ENCODE measurements at places on chromosomes 3 and 15.

- DNase-seq, result no peak
Observed at GRCh38 chr15:65344914-65345275, 32.9 kb downstream of the IGDCC3 start.

DNA sequence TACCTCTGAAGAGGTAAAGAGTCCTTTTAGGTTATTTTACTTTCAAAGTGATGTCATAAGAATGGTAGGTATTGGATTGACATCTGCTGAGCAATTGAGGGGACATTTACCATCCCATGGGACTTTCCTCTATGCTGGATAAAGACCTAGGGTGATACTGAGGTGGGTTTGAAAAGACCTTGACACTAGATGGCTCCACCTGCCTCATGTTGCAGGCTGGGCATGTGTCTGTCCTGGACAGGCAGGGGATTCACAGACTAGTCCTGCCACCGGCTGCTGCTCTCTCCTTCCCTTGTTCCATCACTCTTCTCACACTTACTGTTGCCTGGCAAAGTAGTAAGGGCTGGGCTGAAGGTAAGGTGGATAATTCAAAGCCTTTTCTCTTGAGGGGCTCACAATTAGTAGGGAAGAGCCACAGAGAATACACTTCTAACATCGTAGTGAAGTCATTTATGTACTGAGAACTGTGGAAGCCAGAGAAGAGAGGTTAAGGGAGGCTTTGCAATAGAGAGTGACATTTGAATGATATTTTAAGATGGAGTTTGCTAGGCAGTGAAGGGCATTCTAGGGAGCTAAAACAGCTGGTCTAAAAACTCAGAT lies 27.7 kb downstream of the TRAK1 start:
- peak; percentile 19 for DNase-seq

DNA sequence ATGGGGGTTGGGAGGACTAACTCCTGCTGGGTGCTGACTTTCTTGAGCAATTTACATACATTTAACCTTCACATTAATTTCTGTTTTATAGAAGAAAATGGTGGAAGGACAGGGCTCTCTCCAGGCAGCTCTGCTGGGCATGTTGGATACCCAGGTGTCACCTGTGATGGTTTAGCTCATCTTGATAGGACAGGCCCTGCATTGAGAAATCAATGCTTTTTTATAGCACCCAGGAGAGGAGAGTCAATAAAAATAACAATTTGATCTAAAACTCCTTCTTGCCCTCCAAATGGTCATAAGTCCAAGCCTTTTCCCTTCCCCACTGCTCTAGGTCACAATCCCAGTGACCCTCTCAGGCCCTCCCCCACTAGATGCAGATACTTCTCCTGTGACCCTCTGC lies 48.3 kb upstream of the RBP1 start:
- DNase-seq, result no peak

- no peak for DNase-seq
Observed at GRCh38 chr3:129001101-129001805, at the start of gene EFCC1. Gene EFCC1, plus strand, starts transcription at chr3:129001304. Its CDS starts 325 bp downstream, at chr3:129001629.

DNA sequence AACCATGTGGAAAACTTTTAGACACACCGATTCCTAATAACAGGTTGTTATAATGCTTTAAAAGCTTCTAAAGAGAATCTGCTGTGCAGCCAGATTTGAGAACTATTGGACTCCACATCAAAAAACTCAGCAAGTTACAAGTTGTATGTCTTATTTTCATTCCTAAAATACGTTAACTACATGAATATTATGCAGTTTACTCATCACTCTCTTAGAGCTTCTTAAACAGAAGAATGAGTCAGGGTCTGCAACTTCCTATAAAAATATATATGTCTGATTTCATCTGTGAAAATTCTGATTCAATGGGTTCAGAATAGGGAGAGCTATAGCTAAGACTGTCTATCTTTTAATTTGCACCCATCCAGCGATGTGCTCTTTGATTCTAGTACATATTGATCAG lies 244.2 kb upstream of the EPHA3 start:
- no peak for DNase-seq

- no peak for DNase-seq
Observed at GRCh38 chr3:113271189-113271588, 59.8 kb downstream of the BOC start.

GRCh38 chr15:68639926-68640600 lies 61.3 kb downstream of the CORO2B start:
- DNase-seq, result no peak

GRCh38 chr3:150745832-150746231 lies 17.1 kb downstream of the SIAH2 start:
- DNase-seq, result no peak

DNA sequence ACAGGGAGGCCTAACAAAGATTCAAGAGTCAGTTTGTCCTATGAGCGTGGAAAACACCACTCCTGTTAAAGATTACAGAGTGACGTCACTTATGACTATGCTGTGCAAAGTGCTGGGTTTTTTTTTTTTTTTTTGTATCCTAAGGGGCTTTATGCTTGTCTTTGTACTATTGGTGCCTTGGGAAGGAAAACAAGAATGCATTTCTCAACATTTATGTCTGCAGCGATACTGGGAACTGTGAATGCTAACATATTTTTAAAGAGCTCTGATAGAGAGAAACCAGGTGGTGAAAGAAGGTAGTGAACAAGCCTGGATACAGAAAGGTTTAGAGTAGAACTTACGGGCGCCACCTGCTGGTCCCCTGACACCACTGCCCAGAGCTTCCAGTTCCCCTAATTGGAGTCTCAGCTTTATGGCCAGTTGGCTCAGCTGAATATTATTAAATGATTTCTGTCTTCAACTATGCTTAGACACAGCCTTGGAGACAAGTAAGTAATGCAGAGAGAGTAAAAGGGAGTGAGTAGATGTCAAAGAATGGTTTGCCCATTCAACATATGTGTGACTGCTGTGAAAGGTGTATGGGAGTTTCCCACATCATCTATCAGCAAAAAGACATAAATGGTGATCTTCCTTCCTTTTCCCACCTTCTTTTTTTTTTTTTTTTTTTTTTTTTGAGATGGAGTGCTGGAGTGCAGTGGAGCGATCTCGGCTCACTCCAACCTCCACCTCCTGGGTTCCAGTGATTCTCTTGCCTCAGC lies 807.9 kb upstream of the CFAP20DC start:
- peak; percentile 75 for DNase-seq

- no peak for DNase-seq
Observed at GRCh38 chr15:60949039-60949977, 279.8 kb downstream of the RORA start.

GRCh38 chr3:140131895-140132294 lies 196.9 kb downstream of the CLSTN2 start:
- DNase-seq, result no peak

GRCh38 chr3:144167634-144168033 lies 196.0 kb downstream of the DIPK2A start:
- DNase-seq, result no peak

DNA sequence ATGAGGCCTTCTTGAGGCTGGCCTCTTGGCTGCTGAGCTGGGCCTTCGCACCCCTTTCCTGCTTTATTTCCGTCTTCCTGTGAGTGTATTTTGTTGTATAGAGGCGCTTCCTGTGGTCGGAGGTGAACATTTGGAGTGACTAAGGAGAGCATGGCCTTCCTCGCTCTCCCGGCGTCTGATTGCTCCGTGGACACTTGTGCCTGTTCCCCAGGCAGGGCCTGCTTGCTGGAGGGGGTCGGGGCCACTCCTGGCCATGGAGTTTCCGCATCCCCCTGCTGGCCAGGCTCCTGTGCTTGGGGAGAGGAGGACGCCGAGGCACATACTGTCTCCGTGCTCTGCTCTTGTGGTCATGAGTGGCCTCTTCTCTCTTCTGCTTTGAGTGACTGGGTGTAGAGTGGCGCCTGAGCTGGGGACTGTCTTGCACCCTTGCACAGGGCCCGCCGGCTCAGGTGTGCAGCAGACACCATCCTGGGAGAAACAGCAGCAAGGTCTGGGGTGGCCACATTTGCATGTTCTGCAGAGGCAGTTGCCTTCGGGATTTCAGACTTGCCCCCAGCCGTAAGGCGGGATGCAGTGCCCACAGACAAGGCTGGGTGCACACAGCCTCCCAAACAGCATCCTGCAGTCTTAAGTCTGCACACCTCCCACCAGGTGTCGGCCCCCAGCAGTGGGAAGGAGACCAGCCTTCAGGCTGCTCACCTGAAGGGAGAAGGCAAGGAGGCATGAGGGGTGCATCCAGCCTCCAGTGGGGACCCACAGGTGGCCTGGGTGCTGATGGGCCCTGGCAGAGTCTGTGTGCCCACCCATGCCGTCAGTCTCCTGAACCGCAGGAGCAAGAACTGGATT lies 16.4 kb downstream of the KLF13 start:
- DNase-seq, result no peak

DNA sequence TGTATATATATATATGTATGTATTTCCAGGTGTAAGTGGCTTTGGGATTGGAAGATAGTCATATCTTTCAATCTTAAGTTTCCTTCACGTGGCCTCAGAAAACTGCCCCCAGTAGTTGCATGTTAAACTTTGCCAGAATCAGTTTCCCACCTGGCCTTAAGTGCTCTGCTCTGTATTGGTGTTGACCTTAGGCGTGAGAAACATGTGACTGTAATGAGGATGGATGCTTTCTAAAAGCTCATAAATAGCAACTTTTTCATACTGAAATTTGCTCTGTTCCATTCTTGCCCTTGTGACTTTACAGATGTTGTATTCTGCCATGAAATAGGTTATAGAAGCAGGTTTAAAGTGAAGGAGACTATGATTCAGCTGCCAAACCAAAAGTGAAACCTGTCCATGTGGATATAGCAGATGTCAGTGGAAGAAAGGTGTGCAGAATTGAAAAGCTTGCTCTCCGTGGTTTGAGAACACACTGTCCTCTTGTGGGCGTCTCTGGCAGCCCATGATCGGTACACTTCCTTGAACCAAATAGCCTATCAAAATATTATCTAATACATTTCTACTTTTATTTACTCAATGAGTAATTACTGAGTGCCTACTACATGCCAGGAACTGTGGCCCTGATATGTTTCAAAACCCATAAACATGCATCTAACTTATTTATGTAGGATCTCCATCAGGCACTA lies 15.8 kb downstream of the SCG5 start:
- DNase-seq, result no peak

- peak; percentile 35 for DNase-seq
Observed at GRCh38 chr3:171838218-171838720, 4.9 kb upstream of the TMEM212 start.

DNA sequence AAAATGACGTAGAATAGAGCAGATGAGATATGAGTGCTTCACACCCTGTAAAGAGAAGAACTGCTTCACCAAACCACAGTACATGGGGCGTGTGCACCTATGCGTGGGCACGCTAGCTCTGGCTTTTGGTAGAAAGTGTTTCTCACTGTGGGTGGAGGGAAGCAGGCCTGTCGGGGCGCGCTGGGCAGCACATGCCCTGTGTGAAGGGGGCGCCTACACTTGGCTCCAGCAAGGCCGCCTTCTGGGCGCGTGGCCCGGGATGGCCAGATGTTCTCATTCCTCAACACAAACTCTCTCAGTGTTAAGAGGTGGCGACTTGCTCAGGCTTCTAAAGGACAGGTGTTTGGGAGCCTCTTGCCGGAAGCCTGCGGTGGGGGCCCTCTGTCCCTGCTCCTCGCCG lies 90.0 kb downstream of the FBLN2 start:
- DNase-seq, result no peak

DNA sequence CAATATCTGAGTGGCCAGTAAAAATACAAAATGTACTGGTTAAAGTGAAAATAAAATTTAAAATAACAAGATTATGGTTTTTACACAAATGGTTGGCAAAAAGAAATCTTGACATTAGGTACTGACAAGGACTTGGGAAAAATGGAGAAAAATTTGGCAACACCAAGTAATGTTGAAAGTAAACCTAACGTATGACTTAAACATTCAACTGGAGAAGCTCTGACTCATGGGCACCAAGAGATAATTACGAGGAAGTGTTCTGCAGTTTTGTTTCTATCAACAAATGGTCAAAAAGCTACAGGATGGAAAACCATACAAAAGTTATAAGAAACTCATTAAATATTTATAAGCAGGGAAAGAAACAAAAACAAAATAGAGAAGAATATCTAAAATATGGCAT lies 177.7 kb downstream of the ZNF385D start:
- no peak for DNase-seq

DNA sequence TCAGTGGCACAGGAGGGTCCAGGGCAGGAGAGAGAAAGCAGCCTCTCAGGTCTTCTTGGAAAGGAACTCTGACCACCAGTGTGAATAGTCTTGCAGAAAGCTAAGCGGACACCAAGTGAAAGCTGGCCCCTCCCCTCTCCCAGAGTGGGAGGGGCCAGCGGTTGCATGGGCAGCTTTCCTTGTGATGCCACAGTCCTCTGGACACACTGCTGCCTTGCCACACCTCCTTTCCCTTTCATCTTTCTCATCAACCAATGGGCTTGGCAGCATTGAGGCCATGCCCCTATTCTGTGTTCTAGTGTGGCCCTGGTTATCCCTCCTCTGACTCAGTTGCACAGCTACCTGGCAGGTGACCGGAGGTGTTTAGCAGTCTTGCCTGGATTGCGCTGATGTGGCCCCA lies 49.7 kb upstream of the GOLGA6B start:
- DNase-seq, result no peak

GRCh38 chr3:108029466-108029865 lies 61.4 kb downstream of the CD47 start:
- DNase-seq, result no peak

GRCh38 chr3:4474683-4475490 lies 7.8 kb upstream of the SUMF1 start:
- DNase-seq, result peak; percentile 95

- no peak for DNase-seq
Observed at GRCh38 chr3:73299184-73299691, 237.8 kb downstream of the EBLN2 start.

- peak; percentile 65 for DNase-seq
Observed at GRCh38 chr3:194871143-194871863, 185.6 kb downstream of the FAM43A start.

DNA sequence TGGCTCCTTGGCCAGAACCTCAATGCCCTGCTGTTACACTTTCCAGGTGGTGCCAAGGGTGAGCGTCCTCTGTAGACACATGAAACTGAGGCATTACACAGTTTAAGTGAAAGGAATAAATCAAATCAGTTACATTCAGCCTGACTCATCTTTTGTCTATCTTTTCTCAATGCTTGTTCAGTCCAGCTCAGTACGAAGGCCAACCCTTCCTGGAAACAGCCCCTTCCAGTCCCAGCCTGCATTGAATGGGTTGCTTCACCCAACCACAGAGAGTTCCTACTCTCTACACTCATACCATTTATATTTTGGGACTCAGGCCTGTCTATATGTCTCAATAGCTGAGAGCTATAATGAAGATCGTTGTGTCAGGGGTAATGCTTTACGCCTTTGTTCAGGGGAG lies 363.6 kb downstream of the RORA start:
- no peak for DNase-seq

DNA sequence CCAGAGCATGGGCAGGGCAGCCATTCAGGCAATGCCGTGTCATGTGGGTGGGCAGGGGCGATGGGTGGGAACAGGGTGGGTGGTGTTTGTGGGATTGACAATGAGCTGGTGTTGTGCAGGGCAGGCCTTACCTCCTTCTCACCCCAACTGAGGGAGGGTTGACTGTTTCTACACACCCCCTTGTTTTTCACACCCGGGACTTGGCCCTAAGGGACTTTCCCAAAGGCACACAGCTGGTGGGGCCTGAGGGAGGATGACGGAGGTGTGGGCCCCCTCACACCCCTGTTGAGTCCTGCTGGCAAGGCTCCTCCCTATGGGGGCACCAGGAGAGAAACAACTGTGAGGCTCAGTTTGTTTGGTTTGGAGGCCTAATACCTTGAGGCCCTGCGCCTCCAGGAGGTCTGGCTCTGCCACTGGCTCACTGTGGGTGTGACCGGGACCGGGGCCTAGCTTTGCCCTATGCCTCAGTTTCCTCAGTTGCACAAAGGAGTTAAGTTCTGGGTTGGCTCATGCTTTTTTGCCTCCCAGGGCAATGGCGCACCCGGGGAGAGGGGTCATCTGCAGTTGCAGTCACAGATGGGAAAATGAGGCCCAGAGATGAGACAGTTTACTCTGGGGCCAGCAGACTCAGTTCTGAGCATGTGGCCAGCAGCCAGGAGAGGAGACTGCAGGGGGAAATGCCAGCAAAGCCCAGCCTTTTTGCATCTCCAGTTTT lies 5.1 kb upstream of the DNAH1 start:
- no peak for DNase-seq

Measured in CD14-positive monocyte (primary cell).